ENCODE measurements at places on chromosomes 5 and 9. TPM values are rescaled to one million over a fixed set of nuclear protein-coding genes. Genes with fewer than 3 reads are reported as not detected.

The FUT7 gene
- total RNA-seq = 0.16 TPM

The DELE1 gene
- total RNA-seq = 62.9 TPM

The PDE6A gene
- total RNA-seq = not detected

The SLC2A6 gene
- total RNA-seq = 36.4 TPM

The LHFPL2 gene
- total RNA-seq = 18.9 TPM

The MYOZ3 gene
- total RNA-seq = 0.18 TPM

The CCNI2 gene
- total RNA-seq = 3.4 TPM

The FOXD4L5 gene
- total RNA-seq = 0.21 TPM

The MCC gene
- 0.38 TPM for total RNA-seq

The TGFBR1 gene
- total RNA-seq = 26.6 TPM

- DNase-seq = no peak
- no peaks in the 10 kb centered on the region for H3K36me3 ChIP-seq
- H3K27me3 ChIP-seq = no peaks in the 10 kb centered on the region
- H3K4me1 ChIP-seq = no peaks in the 10 kb centered on the region
- H3K27ac ChIP-seq = no peak overlapping the region
These were observed 593.2 kb downstream of the ELAVL2 start for GRCh38 chr9:23232831-23233230.

DNA sequence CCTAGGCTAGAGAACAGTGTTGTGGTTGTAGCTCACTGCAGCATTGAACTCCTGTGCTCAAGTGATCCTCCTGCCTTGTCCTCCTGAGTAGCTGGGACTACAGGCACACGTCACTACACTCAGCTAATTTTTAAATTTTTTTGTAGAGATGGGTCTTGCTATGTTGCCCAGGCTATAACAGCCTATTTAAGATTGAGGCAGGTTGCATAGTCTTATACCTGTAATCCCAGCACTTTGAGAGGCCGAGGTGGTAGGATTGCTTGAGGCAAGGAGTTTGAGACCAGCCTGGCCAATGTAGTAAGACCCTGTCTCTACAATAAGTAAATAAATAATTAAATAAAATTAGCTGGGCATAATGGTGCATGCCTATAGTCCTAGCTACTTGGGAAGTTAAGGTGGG is 79.9 kb downstream of the VPS13A start:
- H3K36me3 ChIP-seq = no peaks in the 10 kb centered on the region
- DNase-seq = no peak
- no peak overlapping the region for H3K4me3 ChIP-seq
- no peaks in the 10 kb centered on the region for H3K4me1 ChIP-seq

DNA sequence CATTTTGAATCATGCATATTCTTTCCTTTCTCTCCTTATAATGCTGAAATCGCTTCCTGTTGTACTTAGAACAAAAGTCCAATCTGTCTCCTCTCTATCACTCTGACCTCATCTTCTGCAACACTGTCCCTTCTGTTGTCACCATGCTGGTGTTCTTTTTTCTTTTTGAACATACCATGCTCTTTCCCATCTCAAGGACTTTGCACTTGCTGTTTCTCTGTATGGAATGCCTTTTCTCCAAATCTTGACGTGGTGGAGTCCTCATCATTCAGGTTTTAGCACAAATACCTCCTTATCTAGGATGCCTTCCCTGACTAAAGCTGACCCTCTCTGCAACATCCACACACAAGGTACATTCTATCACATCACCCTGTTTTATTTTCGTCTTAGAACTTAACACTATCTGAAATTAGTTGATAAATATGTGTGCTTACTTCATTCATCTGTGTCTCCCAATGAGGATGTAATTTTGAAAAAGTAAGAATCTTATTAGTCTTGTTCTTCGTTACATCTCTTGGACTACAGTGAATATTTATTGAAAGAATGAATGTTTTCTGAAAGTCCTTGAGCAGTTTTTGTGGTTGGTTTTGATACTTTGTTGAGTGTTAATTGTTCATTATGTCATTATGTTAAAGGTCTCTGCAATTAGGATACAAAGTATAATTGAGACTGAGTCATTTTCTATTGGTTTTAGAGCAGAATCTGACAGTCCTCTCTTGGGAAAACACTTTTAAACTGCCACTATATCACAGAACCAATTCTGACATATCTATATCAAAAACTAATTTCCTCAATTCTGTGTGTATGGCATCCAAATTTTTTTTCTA is 145.3 kb upstream of the RASA1 start:
- no peaks in the 10 kb centered on the region for H3K36me3 ChIP-seq
- DNase-seq = no peak
- H3K4me1 ChIP-seq = peaks cover 33% of the 10 kb centered on the region
- H3K27me3 ChIP-seq = no peaks in the 10 kb centered on the region

- H3K36me3 ChIP-seq = peaks cover 24% of the 10 kb centered on the region
- H3K27me3 ChIP-seq = no peaks in the 10 kb centered on the region
- no peak overlapping the region for H3K27ac ChIP-seq
- H3K4me1 ChIP-seq = no peaks in the 10 kb centered on the region
- no peak overlapping the region for H3K4me3 ChIP-seq
- no peak for DNase-seq
These were observed 82.4 kb upstream of the FBXW11 start for GRCh38 chr5:172088801-172089200.

DNA sequence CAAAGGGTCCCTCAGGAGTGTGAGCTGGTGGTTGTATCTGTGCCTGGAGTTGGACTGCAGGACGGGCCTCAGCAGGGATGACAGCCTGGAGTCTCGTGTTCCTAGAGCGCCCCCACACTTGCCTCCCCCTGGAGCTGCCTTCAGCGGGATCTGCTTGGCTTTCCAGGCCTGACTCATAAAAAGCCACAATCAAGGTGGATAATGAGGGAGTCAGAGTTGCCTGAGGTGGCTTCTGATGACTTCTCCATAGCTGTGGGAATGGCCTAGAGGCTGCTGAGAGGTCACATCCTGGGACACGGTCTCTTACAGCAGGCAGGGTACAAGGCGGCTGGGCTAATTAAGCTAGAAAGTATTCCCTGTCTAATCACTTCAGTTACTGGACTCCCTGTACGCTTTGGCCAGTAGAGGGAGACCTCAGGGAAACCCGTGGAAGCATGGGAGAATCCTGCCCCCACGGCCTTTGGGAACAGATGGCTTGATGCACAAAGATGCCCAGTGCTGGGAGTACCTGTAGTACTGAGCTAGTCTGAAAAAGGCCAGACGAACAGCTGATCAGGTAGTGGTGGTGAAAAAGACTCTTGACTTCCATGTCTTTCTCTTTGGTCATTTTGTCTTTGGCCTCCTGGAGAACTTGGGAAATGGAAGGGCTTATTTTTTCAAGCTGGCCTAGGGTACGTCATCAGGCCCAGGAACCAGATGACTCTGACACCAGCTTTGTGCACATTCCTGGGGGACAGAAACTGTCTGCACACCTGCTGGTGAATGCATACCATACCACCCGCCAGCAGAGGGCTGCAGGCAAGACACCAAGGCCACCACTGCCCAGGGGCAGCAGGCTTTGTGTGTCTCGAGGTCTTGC is 16.1 kb upstream of the FRRS1L start:
- H3K27me3 ChIP-seq = peaks cover 2% of the 10 kb centered on the region
- no peaks in the 10 kb centered on the region for H3K36me3 ChIP-seq
- peaks cover 9% of the 10 kb centered on the region for H3K4me1 ChIP-seq
- no peak overlapping the region for H3K27ac ChIP-seq

DNA sequence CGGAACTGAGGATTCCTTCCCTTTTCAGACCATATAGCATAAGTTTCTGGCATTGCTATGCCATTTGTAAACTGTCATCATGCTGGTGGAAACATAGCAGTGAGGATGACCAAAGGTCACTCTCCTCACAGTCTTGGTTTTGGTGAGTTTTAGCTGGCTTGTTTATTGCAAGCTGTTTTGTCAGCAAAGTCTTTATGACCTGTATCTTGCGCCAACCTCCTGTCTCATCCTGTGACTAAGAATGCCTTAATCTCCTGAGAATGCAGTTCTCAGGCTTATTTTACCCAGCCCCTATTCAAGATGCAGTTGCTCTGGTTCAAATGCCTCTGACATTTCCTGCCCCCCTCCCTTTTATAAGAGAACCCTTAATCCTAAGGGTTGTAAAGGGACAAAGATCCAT is 26.7 kb upstream of the GRIA1 start:
- H3K4me3 ChIP-seq = no peak overlapping the region
- no peak for DNase-seq
- no peaks in the 10 kb centered on the region for H3K36me3 ChIP-seq
- H3K27ac ChIP-seq = no peak overlapping the region

DNA sequence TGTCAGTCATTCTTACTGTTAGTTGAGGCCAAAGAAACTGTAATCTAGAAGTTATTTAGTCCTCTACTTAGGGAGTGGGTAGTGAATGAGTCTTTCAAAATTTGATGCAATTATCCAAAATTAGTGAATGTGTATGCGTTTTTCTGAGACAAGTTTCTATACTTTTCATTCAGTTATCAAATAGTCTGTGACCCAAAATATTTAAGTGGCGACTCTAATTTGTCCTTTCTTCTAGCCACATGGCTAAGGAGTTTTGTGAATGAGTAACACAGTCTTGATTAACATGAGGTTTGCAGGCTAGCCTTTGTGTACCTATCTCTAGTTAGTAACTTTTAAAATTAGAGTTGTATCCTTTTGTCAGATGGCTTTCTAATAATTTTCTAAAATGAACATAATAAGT is 45.6 kb downstream of the COMMD10 start:
- no peaks in the 10 kb centered on the region for H3K36me3 ChIP-seq
- H3K27ac ChIP-seq = no peak overlapping the region
- H3K27me3 ChIP-seq = no peaks in the 10 kb centered on the region
- H3K4me1 ChIP-seq = peaks cover under 1% of the 10 kb centered on the region
- H3K4me3 ChIP-seq = no peak overlapping the region

GRCh38 chr5:32496104-32496503 is 51.6 kb upstream of the ZFR start:
- no peak overlapping the region for H3K27ac ChIP-seq
- no peak for DNase-seq
- no peaks in the 10 kb centered on the region for H3K4me1 ChIP-seq
- H3K36me3 ChIP-seq = no peaks in the 10 kb centered on the region
- H3K4me3 ChIP-seq = no peak overlapping the region
- no peaks in the 10 kb centered on the region for H3K27me3 ChIP-seq

DNA sequence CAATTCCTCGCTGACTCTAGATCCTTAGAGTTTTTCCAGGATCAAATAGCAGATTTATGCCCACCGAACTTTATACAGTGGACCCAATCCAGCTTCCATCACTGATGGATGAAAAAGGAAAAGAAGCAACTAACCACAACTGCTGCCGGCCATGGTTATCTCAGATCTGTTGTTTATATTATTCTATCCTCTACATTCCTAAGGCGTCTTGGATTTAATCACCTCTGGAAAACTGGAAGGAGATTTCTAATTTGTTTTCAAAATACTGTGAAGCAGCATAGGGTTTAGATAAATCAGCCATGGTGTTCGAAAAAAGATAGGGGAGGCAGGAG is 663 bp upstream of the ZNF366 start:
- no peaks in the 10 kb centered on the region for H3K27me3 ChIP-seq
- H3K4me3 ChIP-seq = no peak overlapping the region

DNA sequence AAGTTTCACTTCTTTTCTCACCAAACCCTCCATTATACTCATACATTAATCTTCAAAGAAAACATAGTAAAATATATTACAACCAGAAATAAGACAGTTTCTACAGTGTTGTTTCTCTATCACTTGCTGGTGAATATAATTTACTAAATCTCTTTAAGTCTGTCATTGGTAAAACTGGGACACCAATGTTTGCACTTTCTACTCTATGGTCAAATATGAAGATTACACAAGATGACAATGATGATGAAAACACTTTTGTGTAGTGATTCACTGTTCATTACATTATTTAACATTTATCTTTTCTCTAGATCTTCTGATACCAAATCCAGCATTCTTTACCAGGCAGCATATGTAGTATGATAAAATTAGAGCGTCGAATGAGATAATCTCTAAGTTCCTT is 459.1 kb downstream of the DMAC1 start:
- no peak for DNase-seq
- no peaks in the 10 kb centered on the region for H3K36me3 ChIP-seq
- no peak overlapping the region for H3K27ac ChIP-seq
- no peak overlapping the region for H3K4me3 ChIP-seq

- no peak overlapping the region for H3K27ac ChIP-seq
- peaks cover 15% of the 10 kb centered on the region for H3K4me1 ChIP-seq
- no peaks in the 10 kb centered on the region for H3K36me3 ChIP-seq
- H3K4me3 ChIP-seq = no peak overlapping the region
- H3K27me3 ChIP-seq = no peaks in the 10 kb centered on the region
These were observed 5.0 kb downstream of the CMYA5 start for GRCh38 chr5:79694652-79695051.

- no peak overlapping the region for H3K27ac ChIP-seq
- DNase-seq = no peak
- H3K36me3 ChIP-seq = no peaks in the 10 kb centered on the region
- no peaks in the 10 kb centered on the region for H3K4me1 ChIP-seq
These were observed 133.1 kb downstream of the RORB start for GRCh38 chr9:74630228-74630627.

Measured in GM12878 (cell line).